ENCODE measurements at places on chromosomes 5 and 9.

- no peak for DNase-seq
Observed at GRCh38 chr5:56514245-56514644, 281.1 kb upstream of the ANKRD55 start.

DNA sequence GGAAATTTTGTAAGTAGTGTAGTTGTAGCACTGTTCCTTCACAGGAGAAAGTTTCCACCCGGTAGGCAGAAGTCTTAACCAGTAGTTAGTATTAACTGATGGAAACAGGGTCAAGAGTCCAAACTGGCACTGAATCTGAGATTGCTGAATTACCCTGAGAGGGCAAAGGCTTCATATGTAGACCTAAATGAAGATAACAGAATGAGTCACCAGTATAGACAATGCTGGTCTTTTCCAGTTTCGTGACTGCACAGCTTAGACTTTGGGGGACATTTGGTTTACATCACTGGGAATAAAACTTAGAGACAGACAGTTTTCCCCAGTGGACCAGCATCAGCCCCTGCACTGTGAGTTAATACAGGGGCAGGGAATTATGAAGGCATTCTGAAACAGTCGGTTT is 60.5 kb downstream of the PCSK5 start:
- no peak for DNase-seq

DNA sequence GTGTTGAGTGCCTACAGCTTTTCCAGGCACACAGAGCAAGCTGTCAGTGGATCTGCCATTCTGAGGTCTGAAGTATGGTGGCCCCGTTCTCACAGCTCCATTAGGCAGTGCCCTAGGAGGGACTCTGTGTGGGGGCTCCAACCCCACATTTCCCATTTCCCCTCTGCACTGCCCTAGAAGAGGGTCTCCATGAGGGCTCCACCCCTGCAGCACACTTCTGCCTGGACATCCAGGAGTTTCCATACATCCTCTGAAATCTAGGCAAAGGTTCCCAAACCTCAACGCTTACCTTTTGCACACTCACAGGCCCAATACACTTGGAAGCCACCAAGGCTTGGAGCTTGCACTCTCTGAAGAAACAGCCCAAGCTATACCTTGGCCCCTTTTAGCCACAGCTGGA is 131.3 kb downstream of the DEPDC1B start:
- DNase-seq: no peak

DNA sequence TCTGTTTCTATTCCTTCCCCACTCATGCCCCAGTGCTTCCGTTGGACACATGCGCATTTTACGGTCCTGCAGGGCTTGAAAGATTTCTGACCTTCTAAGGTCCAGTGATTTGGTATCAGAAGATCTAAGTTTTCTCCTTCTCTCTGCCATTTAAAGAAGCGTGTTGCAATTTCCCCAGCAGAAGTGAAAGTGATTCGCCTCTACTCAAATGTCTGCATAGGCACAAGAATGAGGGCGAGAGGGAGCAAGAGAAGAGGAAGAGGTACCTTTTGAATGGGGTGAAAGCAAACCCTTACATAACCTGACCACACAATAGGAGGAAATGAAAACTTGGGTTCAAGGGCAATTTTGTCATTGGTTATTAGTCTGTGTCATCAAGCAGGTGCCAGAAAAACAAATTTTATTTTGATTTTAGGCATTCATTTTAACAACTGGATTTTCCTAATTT is 31.7 kb upstream of the NR3C1 start:
- DNase-seq: no peak

Measured in SHP77 (cell line).